ENCODE measurements at places on chromosomes 1 and 21.

- no peak for DNase-seq
Measured at GRCh38 chr1:171852272-171852671, 11.0 kb downstream of the DNM3 start.

DNA sequence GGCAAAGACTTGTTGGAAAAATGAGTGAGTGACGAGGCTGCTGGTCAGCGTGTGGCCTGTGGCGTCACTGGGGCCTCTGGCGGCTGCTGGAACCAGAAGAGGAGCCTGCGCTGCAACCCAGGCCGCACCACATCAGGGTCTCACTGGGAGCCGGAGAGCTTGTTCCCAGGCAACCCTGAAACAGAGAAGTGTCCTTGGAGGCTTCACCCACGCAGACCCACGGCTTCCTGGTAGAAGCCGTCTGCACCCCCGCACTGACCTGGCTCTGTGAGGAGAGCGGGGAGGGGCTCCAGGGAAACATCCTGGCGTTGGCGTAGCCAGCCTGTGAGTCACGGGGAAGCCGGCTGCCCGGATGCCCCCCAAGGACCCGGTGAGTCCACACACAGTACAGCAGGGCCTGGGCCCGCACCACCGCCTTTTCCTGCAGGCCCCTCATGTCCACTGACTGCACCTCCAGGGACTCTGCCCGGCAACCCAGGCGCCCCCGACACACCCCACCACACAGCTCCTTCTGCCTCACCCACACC is 57.4 kb downstream of the COL6A1 start:
- no peak for DNase-seq

- no peak for DNase-seq
Measured at GRCh38 chr21:44601596-44602462, 1.4 kb downstream of the KRTAP10-7 start.

- DNase-seq, result no peak
Measured at GRCh38 chr21:42480736-42481135, 15.3 kb downstream of the RSPH1 start.

DNA sequence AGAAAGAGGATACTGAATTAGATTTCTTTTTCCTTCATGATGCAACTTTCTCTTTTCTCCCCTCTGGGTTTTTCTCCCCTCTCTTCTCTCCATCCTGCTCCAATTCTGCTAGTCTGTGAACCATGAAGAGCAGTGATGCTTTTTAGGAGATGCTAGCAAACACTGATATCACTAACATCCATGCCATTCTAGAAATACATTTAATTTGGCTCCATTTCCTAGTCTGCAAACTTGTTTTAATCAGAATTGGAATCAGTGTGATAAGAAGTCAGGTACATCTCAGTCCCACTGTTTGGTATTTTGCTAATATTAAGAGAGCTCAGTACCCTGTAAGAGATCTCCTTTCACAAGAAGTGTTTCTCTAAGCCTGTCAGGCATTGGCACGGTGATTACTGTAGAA is 437.1 kb downstream of the RWDD3 start:
- no peak for DNase-seq

DNA sequence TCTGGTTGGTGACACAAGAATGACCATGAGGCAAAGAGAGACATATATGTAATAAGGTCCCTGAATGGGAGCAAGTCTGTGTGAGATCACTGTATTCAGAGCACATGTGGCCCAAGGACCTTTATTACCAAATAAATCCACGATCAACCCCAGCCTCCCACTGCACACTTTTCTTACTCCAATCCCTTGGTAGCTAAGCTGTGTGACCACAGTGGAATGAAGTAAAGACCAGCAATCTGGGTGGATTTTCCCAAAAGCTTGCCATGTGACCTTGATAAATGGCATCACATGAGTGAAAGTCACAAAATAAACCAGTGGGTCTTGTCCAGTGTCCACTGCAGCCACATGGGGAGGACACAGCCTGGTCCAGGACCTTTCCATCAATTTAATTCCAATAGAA is 36.7 kb upstream of the TLR5 start:
- DNase-seq, result no peak

Measured in omental fat pad (tissue), 4 donors.